ENCODE measurements at places on chromosomes 4 and X.

DNA sequence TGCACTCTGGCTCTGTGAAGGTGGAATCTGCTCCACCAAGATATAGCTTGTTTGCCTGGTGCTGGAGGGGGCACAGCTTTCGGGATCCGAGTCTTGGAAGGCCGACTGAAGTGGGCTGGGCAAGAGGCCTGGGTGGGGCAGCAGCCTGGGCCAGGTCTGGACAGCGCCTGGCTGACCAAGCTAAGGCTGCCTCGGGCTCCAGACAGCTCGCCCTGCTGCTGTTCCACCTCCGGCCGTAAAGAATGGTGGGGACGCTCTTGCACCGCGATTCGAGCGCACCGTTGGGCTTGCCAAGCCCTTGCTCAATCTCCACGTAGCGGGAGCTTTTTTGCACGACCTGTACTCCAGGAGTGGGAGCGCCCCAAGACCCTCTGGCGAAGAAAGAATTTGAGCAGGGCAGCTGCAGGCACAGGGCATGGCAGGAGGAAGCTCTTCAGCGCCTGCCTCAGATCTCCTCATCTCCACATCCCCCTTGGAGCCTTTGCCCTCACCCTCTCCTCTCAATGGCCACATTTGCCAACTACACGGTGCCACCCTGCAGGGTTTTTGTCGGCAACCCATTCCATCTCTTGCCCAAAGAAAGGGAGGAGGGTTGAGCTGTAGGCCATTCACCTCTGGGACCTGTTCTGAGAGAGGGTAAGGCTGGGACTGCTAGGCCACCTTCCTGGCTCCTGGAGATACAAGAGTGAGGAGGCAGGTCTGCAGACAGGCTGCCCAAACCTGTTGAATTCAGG is 18.9 kb downstream of the CNGA2 start:
- DNase-seq, result peak; percentile 76

- no peak for DNase-seq
Observed at GRCh38 chr4:9781343-9782135, at the start of gene DRD5. TSS of gene DRD5 (plus strand) at chr4:9781634. CDS start at chr4:9782030, 396 bp downstream.

DNA sequence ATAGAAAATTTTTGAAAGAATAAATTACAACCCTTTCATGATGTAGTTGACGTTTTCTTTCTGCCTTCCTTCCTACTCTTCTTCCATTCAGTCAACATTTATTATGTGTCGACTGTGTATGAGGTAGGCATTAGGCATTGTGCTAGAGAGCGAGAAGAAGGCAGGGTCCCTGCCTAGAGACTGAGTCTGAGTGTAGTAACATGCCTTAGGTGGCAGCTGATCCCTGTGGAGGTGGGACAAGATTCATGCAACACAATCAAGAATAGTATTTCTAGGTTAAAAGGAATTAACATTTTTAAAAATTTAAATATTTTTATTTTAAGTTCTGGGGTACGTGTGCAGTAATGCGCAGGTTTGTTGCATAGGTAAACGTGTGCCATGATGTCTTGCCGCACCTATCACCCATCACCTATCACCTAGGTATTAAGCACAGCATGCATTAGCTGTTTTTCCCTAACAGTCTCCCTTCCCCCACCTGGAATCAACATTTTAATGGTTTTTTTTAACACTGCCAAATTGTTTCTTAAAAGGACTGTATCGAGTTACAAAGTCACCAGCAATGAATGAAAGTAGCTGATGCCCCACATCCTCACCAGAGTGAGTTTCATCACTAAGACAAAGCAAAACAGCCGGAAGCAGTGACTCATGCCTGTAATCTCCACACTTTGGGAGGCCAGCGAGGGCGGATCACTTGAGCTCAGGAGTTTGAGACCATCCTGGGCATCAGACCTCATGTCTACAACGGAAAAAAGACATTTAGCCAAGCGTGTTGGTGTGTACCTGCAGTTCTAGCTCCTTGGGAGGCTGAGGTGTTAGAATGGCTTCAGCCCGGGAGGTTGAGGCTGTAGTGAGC is 84.0 kb downstream of the WWC2 start:
- DNase-seq, result no peak

- DNase-seq, result no peak
Observed at GRCh38 chr4:113007151-113007550, 42.3 kb upstream of the ANK2 start.

- DNase-seq, result no peak
Observed at GRCh38 chr4:117692538-117692937, 341.7 kb upstream of the NDST3 start.

GRCh38 chr4:94537921-94538628 is 86.3 kb downstream of the PDLIM5 start:
- DNase-seq, result no peak

DNA sequence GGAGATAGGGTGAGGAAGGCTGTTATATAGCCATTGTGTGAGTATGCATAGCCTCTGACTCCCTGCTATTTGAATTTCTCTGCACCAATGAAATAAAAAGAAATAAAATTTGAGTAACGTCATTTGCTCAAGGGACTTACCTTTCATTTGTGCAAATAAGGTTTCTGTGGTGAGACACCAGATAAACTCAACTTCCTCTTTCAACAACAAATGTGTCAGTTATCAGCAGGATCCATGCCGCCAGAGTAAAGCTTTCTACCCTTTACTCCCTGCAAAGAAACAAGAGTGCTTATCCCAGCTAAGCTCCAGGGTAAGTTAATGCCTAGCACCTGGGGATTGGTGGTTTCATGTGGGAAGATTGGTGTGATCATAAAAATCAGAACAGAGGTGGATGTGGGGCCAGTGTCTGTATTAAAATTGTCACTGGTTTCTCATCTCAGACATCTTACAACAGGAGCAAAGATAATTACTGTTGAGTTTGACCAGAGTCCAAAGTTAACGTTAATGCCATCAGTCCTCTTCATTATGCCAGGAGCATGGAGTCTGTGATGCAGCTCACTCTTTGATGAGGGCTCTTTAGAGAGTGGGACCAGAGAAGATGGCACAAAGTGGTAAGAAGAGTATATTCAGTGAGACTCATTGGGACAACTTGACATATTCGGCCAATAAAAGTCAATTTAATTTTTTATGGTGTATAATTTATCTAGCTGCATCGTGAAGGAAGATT is at the start of gene P2RY10:
Gene P2RY10 (plus strand): TSS at position 206 of the 727 bp plus-strand sequence. CDS start 15,130 bp downstream, outside the sequence.
- DNase-seq, result no peak

- no peak for DNase-seq
Observed at GRCh38 chrX:7143941-7144525, 3.5 kb upstream of the STS start.

DNA sequence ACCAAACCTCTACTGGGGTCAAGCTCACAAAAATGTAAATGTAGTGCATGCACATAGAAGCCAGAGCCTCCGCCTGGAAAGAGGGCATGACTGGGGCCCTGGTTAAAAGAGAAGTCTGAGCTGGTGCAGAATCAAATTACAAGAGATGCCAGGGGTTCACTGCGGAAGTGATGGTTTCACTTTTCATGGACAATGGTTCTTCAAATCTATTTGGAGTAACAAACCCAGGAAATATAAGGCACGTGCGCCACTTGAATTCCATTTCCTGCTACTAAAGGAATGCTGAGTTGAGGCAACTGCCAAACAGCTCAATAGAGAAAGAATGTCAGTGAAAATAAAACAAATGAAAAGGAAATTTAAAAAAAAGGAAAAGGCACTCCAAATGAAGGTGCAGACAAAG is 79.8 kb downstream of the FUNDC1 start:
- DNase-seq, result no peak

- no peak for DNase-seq
Observed at GRCh38 chr4:182533964-182534363, 290.8 kb downstream of the TENM3 start.

DNA sequence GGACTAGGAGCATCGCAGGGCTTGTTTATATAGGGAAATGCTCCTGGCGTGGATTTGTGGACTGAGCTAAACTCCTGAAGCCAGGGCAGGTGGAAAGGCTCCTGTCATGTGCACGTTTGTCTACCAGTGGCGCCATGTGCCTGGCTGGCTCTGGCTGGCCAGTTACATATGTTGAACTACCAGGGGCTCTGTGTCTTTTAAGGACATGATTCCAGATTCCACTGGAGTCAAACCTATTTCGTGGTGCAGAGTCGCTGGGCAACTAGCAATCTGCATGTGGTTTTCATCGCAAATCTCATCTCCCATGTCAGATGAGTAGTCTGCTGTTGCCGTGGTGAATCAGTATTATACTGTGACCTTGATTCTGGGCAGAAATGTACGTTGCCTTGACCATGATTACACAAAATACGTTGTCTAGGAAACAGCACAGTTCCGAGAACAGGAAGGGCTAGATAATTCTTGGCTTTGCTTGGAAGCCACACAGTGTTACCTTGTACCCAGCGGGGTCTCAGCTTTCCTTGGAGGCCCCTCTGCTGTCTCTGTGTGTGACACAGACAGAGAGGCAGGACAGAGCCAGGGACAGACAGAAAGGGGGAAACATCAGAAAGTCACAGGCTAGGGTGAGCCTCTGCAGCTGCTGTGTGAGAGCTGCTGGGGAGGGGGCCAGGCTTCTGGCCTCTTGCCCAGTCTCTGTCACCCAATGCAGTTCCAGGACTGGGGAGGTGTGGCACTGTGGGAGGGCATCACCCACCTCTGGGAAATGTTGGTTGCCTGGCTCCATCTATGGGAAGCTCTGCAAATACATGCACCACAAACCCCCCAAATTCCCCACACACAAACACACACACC is 19.2 kb downstream of the PNMA6E start:
- DNase-seq, result no peak

GRCh38 chrX:53294024-53294648 is 12.8 kb upstream of the IQSEC2 start:
- DNase-seq, result peak; percentile 2

DNA sequence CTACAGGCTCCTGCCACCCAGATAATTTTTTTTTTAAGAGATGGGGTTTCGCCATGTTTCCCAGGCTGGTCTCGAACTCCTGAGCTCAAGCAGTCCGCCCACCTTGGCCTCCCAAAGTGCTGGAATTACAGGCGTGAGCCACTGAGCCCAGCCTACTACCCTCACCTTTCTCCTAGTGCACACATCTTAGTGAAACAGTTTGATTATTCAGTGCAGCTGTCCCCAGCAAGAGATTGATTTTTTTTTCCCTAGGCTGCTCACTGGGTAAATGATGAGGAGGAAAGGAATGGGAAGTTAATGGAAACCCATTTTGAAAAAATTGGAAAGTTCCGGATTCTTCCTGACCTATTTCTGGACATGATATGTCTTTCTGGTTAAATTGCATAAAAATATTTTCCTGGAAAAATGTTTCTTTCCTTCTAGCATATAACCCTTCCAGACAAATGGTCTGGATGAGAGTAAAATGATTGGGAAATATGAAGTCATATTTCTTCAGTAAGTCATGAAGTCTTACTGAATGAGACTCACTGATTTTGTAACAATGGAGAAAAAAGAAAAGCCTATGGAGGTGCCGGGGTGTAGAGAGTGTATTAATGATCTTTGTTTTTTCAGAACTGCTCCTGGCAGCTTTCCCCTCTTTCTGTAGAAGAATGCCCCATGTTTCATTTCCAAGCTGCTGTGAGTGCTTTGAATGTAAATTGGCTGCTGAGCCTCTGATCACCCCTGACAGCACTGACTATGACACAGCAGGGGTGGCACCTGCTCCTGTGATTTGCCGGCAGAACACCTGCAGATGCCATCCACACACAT is 19.5 kb upstream of the ZNF41 start:
- DNase-seq, result no peak

GRCh38 chrX:16708016-16708415 is 4.5 kb downstream of the CTPS2 start:
- DNase-seq, result no peak

GRCh38 chrX:15718283-15718970 is 19.6 kb upstream of the CA5B start:
- DNase-seq, result no peak

- DNase-seq, result no peak
Observed at GRCh38 chr4:175297965-175298565, 379.9 kb downstream of the ADAM29 start.

DNA sequence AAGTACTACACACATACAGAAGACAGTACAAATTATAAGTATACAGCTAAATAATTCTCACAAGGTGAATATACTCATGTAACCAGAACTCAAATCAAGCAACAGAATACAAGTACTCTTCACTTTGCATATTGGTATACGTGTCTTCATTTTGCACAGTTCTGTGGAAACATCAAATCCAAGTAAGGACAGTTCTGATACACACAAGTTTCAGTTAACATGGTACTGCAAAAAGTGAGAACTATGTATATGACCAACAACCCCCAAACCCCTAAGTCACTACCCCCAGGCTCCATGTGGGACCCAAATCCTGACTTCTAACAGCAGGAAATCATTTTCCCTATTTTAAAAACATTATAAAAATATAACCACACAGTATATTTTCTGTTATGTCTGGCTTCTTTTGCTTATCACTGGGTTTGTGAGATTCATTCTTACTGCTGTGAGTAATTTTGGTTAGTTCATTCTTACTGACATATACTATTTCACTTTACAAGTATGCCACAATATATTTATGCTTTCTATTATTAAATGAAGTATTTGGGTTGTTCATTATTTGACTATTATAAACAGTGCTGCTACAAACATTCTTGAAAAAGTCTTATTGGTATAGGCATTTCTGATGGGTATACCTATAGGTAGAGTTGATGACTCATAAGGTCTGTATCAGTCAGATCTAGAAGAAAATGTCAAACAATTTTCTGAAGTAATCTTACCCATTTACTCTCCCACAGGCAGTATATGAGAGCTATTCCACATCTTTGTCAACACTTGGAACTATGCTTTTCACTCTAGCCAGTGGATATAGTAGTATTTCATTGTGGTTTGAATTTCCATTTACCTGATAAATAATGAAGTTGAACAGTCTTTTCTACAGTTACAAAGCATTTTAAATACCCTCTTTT is 47.0 kb downstream of the SCLT1 start:
- DNase-seq, result no peak

GRCh38 chrX:43585922-43586321 is 70.2 kb upstream of the MAOA start:
- DNase-seq, result no peak

GRCh38 chrX:29067351-29067750 is 480.1 kb downstream of the IL1RAPL1 start:
- DNase-seq, result no peak

DNA sequence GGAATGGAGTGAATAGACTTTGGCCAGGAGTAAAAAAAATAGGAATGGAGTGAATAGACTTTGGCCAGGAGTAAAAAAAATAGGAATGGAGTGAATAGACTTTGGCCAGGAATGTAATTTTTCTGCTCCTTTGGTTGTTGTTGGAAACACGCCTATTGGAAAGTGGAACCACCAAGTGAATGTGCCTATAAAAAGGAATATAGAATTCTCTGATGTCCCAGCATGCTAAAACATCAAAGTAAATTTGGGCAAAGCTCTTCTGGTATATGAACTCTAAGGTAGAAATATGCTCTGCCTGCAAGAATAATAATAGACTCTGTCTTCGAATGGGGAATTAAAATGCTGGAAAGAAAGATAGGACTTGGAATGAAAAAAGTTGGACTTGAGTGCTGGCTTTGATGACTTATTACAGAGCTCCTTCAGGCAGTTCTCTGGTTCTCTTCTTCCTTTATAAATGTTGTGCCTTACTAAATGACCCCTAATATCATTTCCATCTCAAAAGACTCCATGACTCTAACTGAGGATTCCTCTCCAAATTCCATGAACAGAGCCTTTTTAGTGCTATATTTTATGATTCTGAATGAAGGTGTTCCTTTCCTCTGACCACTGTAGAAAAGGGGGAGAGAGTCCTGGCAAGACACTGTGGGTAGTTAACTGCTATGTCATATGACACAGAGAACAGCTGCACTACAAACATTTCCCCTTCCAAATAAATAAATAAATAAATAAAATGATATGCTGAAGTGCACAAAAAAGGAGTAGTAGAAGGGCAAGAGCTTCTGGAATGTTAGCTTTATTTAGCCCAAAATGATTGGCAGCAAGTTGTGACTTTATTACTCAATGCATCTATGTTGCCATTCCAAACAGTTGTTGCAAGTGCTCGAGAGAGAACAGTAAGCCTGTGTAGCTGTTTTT is 13.5 kb upstream of the GBA3 start:
- no peak for DNase-seq

- DNase-seq, result peak; percentile 81
Observed at GRCh38 chrX:41009850-41010846, 75.1 kb upstream of the USP9X start.
